ENCODE measurements at places on chromosomes 7 and 10. TPM values are rescaled to one million over a fixed set of nuclear protein-coding genes. Genes with fewer than 3 reads are reported as not detected.

Gene TCF7L2
- polyA plus RNA-seq = 48.2 TPM

Gene H2AZ2
- 161 TPM for polyA plus RNA-seq

Gene PAXIP1
- 13.9 TPM for polyA plus RNA-seq

- peak; percentile 20 for DNase-seq
Measured at GRCh38 chr7:42192851-42193461, 44.1 kb downstream of the GLI3 start.

DNA sequence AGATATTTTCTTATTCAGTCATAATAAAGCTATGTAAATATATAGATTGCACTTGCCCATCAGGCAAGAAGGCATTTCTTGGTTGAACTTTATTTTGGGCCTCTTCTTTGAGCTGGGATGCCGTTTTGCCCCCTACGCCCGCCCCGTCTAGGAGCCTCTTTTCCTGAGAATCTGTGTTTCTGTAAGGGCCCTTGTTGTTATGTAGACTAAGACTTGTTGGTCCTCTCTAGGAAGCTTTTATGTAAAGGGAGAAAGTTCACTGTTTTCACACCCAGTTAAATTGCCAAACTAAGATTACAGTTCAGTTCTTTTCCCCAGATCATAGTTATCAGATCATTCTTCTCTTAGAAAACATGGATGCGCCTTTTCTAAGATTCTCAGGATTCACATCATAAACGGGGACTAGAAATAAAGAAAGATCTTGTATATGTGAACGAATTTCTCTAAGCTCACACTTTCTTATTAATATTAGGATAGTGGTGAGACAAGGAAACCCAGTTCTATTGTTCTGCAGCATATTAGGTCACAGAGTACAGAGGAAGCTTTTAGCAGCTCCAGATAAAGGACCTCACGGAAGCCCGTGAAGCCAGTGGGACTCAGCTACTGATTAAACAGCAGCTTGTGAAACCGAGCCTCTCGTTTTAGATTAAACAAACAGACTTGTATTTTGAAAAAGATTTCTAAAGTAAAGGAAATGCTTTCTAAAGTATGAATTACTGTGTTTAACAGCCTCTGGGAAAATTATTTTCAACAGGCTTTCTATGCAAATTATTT, 3.8 kb downstream of the LMTK2 start:
- DNase-seq = peak; percentile 72

DNA sequence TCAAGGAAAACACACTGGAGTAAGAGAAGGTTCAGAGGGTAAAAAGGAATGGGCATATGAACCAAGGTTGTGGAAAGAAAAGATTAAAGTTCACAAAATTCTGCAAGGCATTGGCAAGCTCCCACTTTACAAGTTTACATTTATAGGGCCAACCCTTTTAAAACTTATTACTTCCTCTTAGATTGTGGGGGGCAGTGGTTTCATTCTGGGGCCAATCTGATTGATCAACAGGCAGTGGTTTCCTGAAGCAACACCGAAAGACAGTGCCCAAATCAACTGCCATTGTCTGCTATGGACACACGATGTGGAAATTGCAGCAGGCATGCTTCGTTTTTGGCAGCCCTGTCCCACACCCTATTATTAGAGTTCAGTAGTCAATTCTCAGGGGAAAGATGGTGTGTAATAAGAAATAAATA, 154.0 kb downstream of the SGMS1 start:
- peak; percentile 48 for DNase-seq

DNA sequence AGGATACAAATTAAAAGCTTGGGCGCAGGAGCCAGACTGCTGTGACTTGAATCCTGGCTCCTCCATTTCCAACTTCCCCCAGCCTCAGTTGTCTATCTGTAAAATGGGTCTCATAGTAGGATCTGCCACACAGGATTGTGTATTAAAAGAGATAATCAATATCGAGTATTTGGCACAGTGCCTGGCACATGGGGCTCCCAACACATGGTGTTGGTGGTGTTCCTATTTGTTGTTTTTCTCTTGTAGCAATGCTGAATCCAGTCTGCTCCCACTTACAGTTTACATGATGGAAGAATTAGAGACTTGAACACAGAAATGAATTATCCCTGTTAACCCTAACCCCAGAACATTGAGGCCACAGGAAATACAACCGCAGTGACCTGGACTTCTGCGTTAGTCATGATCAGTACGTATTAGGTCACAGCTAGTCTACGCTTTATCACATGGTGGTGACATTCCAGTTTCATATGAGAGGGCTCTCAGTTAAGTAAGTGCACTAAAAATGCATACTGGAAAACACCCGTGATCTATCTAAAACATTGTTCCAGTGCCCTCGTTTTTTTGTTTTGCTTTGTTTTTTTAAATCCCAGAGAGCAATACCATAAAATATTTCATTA, 169.5 kb upstream of the KLF14 start:
- DNase-seq = peak; percentile 83

- DNase-seq = no peak
Measured at GRCh38 chr10:90481326-90481923, 376.4 kb downstream of the HTR7 start.

GRCh38 chr7:128946936-128947830, 9.5 kb downstream of the IRF5 start:
- no peak for DNase-seq

GRCh38 chr7:157255201-157255606, 81.6 kb upstream of the DNAJB6 start:
- DNase-seq = no peak

DNA sequence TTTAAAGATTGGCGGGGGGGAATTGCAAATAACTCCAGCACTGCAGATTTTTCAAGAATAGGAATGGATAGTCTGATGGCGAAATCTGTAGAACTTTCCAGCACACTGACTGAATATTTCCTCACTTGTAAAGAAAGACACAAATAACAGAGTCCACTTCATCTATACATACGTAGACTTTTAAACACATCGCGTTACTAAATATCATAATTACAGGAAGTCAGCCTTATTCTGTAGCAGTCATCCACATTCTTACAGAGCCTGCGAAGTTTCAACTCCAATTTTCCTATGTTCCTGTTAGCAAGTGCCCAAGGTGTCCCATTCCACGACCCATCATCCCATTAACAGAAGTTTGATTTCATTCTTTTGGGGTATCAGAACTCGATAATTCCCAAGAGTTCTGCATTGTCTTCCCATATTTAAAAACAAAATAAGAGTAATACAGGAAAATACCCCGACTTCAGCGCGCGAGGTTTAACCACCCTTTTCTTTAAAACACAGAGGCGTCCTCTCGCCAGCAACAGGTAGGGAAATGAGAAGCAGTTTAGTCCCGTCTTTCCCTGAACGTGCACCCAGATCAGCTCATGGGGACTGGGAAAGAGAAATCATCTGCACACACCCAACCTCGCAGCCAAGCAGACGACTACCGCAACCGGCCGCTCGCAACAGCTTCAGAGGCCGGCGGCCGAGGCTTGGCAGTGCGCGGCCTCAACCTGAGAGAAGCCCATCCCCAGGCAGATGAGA, 880 bp downstream of the HERC4 start:
- no peak for DNase-seq

Gene LRRTM3
- polyA plus RNA-seq = 1.4 TPM

Gene NEUROD6
- polyA plus RNA-seq = 1.6 TPM

Gene TUBAL3
- polyA plus RNA-seq = 33.9 TPM

- no peak for DNase-seq
Measured at GRCh38 chr10:98013776-98014175, 16.6 kb downstream of the CRTAC1 start.

GRCh38 chr7:29349362-29349761, 154.8 kb downstream of the CHN2 start:
- DNase-seq = no peak

GRCh38 chr10:11782793-11783557, 40.2 kb upstream of the PROSER2 start:
- DNase-seq = peak; percentile 35

GRCh38 chr10:122485670-122486069, 24.3 kb downstream of the HTRA1 start:
- DNase-seq = no peak

Gene SLC18A2
- 0.72 TPM for polyA plus RNA-seq

DNA sequence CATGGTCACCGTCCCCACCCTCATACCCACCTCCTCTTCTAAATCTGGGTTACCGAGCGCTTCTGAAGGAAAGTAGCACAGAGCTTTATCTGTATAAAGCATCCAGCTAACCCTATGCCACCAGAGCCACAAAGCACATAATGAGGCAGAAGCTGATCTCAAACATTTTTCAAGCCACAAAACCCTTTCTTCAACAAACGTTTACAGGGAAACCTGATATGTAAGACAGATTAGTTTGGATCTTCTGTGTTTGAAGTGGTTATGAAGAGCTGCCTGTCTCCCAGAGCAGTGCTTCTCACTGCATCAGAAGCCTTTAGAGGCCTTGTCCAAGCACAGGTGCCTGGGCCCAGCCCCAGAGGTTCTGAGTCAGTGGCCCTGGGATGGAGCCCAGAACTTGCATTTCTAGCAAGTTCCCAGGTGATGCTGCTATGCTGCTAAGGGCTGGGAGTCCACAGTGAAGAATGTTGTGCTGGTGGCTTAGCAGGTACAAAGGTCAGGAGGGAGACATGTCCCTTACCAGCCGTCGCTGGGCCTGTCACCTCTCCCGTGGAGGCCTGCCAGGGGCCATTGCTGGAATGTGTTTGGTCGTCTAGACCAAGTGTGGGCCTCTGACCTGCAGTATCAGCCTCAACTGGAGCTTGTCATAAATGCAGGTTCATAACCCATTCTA, 90.4 kb downstream of the TAF3 start:
- DNase-seq = peak; percentile 81

All from large intestine (tissue), 12 donors.